Skeletal muscle cell (primary cell): ENCODE measurements at places on chromosomes 12 and 14.

GRCh38 chr12:99026332-99027054 is 381.4 kb downstream of the APAF1 start:
- no peak for DNase-seq

DNA sequence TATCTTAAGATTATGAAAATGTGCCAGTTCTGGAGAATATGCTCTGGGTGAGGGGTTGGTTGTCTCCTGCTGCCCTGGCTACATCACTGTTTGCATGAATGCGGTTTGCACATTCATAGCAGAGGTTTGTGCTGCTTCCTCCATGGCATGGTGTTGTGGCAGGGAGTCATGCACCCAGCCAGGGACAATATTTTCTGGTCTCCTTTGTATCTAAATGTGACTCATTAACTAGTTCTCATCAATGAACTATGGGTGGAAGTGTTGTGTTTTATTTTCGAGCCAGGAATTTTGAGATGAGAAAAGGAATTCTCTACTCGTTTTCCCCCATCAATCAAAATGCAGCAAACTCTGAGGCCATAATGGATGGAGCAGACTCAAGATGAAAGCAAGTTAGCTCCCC is 527.3 kb downstream of the SNAPC1 start:
- no peak for DNase-seq

DNA sequence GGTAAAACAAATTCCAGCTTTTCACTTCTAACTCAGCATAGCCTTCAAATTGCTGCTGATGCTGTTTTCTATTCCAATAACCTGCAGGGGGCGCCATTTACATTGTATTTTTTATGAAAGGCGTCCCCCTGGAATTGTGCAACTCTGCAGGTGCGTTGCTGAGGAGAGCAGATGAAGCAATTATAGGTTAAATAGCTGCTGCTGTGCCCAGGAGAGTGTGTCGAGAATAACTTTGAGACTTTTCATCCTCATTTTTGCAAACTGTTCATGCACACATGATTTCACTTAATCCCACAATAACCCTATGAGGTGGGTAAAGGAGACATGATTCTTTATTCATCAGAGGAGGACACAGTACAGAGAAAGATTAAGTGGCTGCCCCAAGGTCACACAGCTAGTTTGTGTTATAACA is 75.7 kb downstream of the MYRFL start:
- no peak for DNase-seq

GRCh38 chr14:56115976-56116893 is 2.0 kb upstream of the PELI2 start:
- DNase-seq: no peak

DNA sequence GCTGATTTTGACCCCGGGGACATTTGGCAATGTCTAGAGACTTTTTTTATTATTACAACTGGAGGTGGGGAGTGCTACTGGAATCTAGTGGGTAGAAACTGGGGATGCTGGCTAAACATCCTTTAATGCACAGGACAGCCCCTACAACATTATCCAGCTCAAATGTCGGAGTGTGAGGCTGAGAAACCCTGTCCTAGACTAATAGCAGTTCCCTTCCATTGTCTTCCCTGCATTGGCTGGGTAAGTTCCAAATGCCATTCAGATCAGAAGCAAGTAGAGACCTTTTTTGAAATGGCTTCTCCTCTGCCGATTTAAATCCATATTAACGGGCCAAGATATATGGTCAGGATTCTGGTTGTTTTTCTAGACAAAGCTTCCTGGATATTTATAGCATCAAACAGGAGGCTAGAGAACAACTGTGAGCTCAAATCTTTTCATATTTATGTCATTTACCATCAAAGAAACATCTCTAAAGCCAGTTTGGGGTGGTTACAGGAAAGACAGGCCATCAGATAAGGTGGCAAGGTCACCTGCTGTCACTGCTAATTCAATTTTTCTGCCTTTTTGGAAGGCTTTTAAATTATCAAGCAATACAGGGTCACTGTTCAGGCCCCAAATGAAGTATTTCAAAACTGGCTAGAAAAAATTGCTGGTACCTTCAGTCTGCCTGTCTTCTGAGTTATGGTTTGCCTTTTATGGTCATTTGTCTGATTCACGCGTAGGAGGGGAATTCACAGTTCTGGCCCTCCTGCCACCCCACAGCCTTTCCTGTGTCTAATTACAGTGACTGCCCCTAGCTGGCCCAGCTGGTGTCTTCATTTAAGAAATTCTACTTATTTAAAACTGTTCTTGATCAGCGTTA is 20.1 kb upstream of the AKAP5 start:
- peak; percentile 48 for DNase-seq

- no peak for DNase-seq
Observed at GRCh38 chr14:90569201-90569600, 172.4 kb downstream of the CALM1 start.

- no peak for DNase-seq
Observed at GRCh38 chr14:73492043-73492552, 1.4 kb downstream of the RIOX1 start.

- DNase-seq: peak; percentile 67
Observed at GRCh38 chr12:12839873-12840579, 26.9 kb downstream of the DDX47 start.

- DNase-seq: no peak
Observed at GRCh38 chr12:49706351-49707127, 666 bp downstream of the FMNL3 start.

GRCh38 chr14:24858052-24858451 is 191.9 kb downstream of the STXBP6 start:
- DNase-seq: no peak

- DNase-seq: no peak
Observed at GRCh38 chr12:66664076-66664475, 14.8 kb downstream of the GRIP1 start.

- DNase-seq: peak; percentile 28
Observed at GRCh38 chr12:94171595-94171930, 23.2 kb downstream of the PLXNC1 start.
